Right renal cortex interstitium (tissue), 3 donors: ENCODE measurements at places on chromosomes 12 and 14. TPM values are rescaled to one million over a fixed set of nuclear protein-coding genes. Genes with fewer than 3 reads are reported as not detected.

Gene IGFBP6
- 12.8 TPM for polyA plus RNA-seq

Gene CIROP
- not detected for polyA plus RNA-seq

Gene LRRIQ1
- 48.9 TPM for polyA plus RNA-seq

Gene GPR137C
- polyA plus RNA-seq, result 6.9 TPM

Gene GSG1
- 0.90 TPM for polyA plus RNA-seq

Gene BCL2L14
- 0.15 TPM for polyA plus RNA-seq

Gene TMEM120B
- 8.4 TPM for polyA plus RNA-seq

Gene GYS2
- polyA plus RNA-seq, result 0.19 TPM

Gene KRT2
- not detected for polyA plus RNA-seq

Gene MAP3K9
- polyA plus RNA-seq, result 3.9 TPM
